CD4-positive, alpha-beta T cell treated with Interleukin-15 for 1 hour (primary cell): ENCODE measurements at places on chromosomes 12 and 14.

GRCh38 chr14:66043921-66044320 is 442.2 kb upstream of the CCDC196 start:
- no peak for DNase-seq

GRCh38 chr14:24385524-24385923 is 13.3 kb upstream of the NYNRIN start:
- no peak for DNase-seq

- DNase-seq, result peak; percentile 74
These were observed 61.6 kb downstream of the PPP2R5C start for GRCh38 chr14:101823066-101823465.

DNA sequence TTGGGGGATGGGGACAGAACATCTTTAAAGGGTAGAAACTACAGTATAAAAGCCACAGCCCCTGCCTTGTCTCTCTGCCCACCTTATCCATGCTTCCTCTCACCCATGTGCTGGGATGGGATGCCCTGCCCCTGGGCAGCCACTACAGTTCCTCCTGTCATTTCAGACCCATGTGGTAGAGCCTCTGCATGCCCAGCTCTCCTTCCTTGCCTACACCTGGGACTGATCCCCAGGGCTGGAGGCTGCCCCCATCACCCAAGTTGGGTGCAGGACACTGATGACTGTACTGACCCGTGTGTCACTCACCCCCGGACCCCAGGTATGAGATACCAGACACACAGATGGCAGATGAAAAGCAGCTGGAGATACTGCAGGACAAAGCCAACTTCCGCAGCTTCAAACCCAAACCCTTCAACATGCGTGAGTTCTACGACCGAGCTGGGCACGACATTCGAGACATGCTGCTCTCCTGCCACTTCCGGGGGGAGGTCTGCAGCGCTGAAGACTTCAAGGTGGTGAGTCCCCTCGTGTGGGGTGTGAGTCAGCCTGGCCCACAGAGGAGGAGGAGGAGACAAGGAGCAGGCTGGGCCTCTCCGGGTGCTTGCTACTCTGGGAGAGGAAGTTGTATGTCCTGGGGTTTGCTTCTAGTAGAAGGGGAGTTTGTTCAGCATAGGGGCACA is 2.2 kb downstream of the ASIC1 start:
- DNase-seq, result peak; percentile 34

- DNase-seq, result no peak
These were observed 867.4 kb downstream of the TMEM121 start for GRCh38 chr14:106393742-106394141.

DNA sequence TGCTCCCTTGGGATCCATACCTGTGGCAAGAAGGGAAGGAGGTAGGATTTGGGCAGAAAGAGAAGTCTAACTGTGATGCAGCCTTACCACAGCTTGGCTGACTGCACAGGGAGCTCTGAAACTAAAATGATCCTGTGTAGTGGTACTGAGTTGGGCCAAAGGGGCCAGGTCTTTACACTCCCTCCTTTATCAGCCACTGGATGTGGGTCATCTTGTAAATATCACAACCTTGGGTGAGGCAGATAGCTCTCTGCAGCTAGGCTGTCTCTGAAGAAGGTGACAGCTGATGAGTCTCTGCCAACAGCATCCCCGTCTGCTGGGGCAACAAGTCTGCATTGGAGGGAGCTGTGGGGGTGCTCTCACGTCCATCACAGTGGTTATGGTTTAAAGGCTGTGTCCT is 95.9 kb upstream of the CAND1 start:
- no peak for DNase-seq

- no peak for DNase-seq
These were observed 28.6 kb downstream of the SUDS3 start for GRCh38 chr12:118404876-118405521.

- no peak for DNase-seq
These were observed 2.3 kb downstream of the RPS6KA5 start for GRCh38 chr14:91058042-91058581.

DNA sequence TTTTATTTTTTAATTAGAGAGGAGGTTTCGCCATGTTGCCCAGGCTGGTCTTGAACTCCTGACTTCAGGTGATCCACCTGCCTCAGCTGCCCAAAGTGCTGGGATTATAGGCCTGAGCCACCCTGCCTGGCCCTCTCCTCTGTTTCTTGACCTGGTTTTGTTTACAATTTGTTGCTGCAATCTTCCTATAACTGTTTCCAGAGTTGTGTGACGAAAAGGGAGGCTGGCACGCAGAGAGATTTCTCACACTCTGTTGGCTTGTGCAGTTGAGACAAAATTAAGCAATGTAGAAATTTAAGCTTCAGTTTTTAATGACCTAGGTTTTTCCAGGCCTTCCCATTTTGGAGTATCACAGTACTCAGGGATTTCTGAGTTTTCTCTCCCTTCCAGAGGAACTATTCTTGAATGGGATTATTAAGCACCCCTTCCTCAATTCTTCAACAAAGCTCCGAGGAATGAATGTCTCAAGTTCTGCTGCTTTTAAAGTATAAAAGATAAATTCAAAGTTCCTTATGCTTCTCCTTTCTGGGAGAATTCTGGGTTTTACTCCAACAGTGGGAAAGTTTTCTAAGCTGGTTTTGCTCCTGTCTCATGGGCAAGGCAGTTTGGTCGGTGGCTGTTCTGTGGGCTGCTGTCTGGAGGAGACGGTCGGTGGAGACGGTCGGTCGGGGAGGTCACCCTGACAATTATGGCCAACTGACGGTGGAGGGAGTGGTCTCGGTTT is 20.4 kb upstream of the FOS start:
- DNase-seq, result peak; percentile 44

DNA sequence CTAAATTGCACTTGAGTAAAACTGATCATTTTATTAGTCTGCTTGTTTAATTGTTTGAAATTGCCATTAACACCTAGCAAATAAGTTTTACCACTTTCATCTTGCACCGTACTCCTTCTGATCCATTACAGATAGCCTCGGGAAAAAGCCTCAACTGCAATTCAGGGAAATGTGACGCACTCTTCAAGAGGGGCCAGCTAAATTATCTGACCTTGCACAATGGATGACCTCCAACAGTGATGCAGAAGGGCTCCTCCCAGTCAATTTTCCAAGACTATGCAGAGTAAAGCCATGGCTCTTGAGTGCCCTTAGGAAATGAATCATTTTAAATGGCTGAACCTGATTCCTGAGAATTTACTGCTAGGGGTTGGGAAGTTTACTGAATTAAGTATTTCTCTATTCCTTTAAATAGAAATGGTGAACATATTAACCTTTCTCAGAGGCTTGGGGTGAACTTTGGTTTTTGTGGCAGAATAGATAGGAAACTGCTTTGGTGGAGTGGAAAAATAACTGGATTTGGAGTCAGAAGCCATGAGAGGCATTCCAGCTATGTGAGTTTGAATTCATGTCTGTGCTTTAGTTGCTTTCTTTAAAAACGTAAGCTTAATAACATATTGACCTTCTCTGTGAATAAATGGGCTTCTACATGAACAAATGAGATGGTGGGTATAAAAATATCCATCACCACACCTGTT is 64.8 kb upstream of the OVCH1 start:
- no peak for DNase-seq

DNA sequence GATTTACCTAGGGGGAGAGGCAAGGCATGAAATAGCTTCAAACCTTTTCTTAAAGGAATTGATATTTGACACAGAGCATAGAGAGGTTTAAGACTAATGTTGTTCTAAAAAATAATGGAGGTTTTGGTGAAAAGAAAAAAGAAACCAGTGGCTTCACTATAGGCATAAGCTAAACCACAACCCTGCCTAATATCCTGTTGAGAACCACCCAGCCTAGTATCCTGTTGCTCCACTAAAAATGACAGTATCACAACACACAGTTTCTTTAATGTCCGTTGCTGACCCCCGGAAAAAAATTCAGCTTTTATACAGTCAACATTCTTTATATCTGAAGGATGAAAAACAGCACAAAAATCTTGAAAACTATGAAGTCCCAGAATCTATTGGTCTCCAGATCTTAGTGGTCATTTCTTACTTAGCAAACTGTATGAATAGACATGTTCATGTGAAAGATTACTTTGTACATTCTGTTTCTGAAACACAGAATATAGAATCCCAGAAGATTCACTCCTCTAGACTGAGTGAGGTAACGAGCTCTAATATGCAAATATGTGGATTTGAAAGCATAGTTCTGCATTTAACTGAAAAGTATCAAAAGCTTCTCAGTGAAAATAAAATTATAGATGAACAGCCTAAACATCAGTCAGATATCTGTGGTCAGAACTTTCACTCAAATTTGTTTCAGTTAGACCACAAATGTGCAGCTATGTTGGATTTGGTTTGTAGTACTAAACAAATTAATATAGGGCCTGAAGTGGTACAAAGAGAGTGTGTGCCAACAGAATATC is 40.5 kb downstream of the GALC start:
- DNase-seq, result no peak

- no peak for DNase-seq
These were observed at the start of gene LGR5 for GRCh38 chr12:71439613-71440344. TSS of gene LGR5 (plus strand) at chr12:71439798. CDS start at chr12:71440081, 283 bp downstream.

DNA sequence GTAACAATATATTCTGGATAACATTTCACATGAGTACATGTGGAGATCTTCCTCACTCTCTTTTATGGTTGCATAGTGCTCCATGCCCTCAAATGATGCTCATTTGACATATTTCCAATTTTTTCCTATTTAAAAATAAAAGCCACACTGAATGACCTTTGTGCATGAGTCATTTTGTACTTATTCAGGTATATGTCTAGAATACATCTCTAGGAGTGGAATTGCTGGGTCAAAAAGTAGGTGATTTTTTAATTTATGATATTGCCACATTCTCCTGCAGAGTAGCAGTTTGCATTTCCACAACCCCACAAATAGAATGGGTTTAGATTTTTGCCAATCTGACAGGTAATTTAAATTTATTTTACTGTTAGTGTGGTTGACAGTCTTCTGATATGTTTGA is 104.8 kb downstream of the RPAP3 start:
- DNase-seq, result no peak

DNA sequence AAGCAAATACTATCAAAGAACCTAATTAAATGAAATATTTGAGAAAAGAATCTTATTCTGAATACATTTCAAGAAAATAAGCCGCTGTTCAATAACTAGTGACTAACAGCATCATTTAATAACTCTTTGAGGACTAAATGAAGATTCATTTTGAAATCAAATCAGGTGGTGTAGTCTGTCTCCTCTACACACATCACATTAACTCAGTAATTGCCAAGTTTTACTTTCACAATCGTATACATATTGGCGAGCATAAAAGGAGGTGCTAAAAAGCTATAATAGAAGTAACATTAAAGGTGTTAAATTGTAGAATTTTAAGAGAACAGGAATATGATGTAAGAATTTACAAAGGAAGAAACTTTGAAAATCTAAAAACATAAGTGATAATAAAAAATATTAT is 185.1 kb downstream of the MDGA2 start:
- DNase-seq, result no peak

DNA sequence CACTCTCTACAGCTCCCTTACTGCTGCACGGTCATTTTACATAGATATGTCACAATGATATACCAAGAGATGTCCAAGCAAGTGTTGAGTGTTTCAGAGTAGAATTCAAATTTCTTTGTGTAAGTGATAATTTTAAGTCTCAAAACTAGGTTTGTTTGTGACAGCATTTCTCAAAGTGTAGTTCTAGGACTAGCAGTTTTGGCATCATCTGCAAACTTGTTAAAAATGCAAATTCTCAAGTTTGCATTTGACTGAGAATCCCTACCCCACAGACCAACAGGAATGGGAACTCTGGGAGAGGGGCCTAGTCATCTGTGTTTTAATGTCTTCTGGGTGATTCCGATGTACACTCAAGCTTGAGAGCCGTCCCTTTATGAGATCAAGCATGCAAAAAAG is 97.6 kb downstream of the HELB start:
- DNase-seq, result no peak

- peak; percentile 79 for DNase-seq
These were observed 18.6 kb upstream of the RIN3 start for GRCh38 chr14:92495027-92495426.

DNA sequence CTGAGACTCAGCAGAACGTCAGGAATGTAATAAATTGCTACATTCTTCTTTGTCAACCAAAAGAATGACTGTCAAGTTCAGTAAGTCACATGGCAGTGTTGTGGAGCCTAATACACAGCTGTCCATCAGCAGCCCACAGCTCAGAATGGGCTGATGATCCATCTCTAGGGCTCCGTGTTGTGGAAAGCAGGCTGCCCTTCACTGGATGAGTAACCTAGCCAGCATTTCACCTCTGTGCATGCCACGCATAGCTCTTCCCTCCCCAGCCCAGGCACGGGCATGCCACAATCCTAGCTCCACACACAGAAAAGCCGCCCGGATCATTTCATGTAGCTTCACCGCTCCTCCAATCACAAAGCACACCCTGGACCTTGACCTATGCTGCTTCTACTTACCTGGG is 878.0 kb upstream of the TMEM132C start:
- DNase-seq, result no peak

GRCh38 chr12:45406988-45407850 is 191.3 kb downstream of the ANO6 start:
- DNase-seq, result no peak
